Peyer's patch (tissue), 4 donors: ENCODE measurements at places on chromosomes 4 and X. TPM values are rescaled to one million over a fixed set of nuclear protein-coding genes. Genes with fewer than 3 reads are reported as not detected.

Gene SPIN2A
- total RNA-seq = 0.80 TPM

DNA sequence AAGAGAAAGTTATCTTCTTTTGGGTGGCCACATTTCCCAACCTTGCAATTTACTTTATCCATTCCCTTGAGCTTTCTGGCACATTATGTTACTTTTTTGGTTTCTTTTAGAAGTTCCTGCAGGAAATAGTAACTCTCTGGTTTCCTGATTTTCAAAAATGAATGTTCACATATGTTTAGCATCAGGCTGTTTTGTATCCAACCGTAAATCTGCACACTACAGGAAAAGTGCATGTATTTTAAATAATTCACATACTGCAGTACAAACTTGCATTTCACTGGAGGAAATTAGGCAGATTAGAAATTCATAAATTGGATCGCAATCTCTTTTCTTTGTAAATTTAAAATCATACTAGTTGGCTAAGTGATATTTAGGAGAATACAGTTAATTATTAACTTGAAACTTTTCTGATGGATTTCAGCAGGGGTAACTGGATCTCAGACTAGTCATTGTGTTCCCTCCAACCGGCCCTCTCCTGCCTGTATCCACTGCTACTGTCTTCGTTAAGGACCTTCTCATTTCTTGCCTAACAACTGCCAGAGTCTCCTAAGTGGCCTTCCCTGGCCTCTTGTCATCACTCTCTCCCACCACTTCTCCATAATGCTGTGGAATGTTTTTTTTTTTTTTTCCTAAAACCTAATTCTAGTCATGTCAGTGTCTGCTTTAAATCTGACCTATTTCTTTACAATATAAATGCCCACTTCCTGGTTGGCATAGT lies 137.2 kb downstream of the UNC5C start:
- no peak for DNase-seq

DNA sequence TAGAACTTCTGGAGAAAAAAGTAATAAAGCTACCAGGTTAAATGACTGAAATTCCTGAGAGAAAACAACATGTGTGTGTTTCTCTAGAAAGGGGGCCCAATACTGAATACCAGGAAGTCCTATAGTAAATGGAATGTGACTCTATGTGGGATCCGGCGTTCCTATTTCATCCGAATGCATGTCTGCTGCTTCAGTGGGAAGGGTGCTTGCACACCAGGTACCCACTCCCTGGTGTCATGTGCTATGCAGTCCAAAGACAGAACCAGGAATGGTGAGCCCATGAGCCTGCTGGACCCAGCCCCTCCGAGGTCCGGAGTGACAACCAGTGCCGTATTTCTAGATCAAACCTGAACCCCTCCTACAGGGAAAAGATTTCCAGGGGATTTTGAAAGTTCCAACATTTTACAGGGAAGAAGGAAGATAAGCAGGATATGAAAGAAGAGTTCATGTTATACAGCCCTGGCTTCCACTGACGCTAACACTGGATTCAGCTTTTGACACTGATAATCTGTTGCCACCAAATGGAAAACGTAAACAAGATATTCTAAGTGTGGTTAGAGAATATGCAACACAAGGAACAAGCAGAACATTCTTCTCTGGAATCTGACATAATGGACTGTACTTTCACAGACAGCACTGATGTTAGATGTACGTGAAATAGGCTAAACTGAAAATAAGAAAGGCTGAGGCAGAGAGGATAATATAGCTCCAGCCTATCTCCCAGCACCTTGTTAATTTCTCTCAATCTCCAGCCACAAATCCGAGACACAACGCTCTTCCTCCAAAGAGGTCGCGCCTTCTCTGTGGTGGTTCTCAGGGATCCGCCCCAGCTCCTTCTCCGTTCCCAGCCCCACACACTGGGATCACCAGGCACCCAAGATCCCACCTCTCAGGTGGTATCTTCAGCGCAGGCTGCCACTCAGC lies 725 bp upstream of the CXCL1 start:
- peak; percentile 48 for DNase-seq

Gene SSX4B
- total RNA-seq = not detected

Gene SLITRK2
- 1.7 TPM for total RNA-seq

Gene MCF2
- total RNA-seq = not detected

- DNase-seq = no peak
These were observed 735.8 kb upstream of the ATOH1 start for GRCh38 chr4:93092765-93093164.

- DNase-seq = no peak
These were observed 120.5 kb upstream of the EGFL6 start for GRCh38 chrX:13448941-13449340.

GRCh38 chr4:152063621-152064240 lies 302.9 kb upstream of the GATB start:
- DNase-seq = no peak

- peak; percentile 54 for DNase-seq
These were observed 3.4 kb downstream of the UGT2B17 start for GRCh38 chr4:68572653-68573170.

Gene TBX22
- total RNA-seq = not detected

- peak; percentile 85 for DNase-seq
These were observed 66.0 kb upstream of the C4orf54 start for GRCh38 chr4:99723612-99724011.

Gene NALF2
- not detected for total RNA-seq
